ENCODE measurements at places on chromosomes 11 and 22. TPM values are rescaled to one million over a fixed set of nuclear protein-coding genes. Genes with fewer than 3 reads are reported as not detected.

The BIK gene
- 0.28 TPM for polyA plus RNA-seq

DNA sequence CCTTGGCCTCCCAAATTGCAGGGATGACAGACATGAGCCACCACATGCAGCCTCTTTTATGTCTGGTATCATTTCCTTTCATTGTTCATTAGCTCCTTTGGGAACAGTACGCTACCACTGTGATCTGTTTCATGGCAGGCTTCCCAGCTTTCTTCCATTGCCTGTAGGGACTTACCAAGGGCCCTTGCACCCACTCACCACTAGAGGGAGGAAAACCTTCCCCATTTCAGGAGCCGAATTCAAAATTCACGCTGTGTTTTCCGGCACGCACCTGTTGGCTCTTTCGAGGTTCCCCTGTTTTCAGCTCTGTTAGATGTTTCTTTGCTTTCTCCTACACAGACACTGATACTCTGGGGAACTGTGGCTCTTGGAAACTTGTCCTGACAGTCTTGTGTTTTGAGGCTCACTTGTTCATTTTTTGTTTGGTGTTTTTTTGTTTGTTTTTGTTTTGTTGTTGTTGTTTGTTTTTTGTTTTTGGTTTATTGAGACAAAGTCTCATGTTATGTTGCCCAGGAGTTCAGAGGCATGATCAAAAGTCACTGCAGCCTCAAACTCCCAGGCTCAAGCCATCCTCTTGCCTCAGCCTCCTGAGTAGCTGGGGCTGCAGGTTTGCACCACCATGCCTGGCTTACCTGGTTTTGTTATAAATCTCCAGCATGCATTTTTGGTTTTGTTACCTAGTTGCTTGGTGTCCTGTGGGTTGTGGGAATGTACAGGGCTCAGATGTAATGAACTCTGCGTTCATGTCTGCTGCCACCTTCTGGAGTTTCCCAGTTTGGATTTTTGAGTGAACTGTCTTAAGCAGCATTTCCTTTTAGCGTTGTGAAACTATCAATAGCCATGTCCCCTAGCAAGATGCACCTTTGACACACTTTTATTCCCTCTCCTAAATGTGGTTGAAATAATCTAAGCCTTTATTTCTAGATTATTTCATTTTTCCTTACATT lies 2.3 kb downstream of the KRTAP5-11 start:
- peak; percentile 77 for DNase-seq

DNA sequence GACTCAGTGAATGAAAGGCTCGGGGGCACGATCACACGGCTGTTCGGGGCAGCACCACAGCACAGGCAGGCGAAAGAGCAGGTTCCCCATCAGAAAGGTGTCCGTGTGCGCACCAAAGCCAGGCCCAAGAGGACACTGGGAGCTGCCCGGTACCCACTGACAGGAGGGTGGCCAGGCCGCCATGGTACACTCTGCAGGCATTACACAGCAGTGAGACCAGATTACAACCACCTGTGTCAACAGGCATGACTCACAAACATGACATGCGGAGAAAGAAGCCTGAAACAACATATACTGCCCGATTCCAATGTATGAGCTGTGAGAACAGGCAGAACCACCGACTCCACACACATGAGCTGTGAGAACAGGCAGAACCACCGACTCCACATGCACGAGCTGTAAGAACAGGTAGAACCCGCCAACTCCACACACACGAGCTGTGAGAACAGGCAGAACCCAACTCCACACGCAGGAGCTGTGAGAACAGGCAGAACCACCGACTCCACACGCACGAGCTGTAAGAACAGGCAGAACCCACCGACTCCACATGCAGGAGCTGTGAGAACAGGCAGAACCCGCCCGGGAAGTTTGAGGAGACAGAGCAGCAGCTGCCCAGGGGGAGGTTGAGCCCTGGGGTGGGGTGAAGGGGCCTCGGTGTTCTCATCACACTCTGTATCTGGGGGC lies 32.6 kb downstream of the KIAA0930 start:
- no peak for DNase-seq

GRCh38 chr11:116356451-116356850 lies 416.3 kb downstream of the BUD13 start:
- DNase-seq = no peak

DNA sequence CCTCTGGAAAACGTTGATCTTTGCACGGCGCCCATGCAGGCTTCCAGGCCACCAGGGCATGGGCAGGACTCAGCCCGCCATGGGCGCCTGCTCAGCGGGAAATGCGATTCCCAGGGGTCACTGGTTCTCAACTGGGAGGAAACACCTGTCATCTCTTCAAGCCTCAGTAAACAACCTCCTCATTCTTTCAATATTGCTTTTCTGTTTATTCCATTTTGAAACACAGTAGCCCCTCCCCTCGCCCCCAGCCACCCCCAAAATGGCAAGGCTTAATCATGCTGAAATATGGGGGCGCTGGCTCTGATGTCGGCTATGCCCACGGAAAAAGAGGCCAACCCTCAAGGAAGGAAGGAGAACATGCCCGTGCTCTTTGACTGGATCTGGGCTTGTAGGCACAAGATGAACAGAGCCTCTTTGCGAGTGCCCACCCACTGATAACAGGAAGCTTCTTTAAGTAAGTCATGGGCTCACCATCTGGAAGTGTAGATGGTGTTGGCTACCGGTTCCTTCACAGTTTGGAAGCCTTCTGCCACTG lies 594 bp upstream of the POU2AF1 start:
- no peak for DNase-seq

DNA sequence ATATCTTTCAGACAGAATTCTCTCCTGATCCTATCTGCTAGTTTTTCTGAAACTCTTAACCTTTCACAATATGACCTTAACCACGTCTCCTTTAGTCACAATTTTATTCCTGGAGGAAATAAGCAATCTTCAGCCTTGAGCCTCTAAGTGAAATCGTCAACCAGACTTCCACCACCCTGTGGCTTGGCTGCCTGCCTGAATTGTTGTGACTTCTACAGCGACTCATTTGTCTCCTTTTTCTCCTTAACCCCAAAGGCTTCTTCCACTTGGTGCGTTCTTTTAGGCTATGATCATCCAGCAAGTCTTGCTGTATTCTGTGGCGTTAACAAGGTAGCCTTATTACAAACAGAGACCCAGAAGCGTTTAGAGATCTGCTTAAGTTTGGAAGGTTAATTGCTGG lies 535.1 kb upstream of the ARHGAP42 start:
- no peak for DNase-seq

DNA sequence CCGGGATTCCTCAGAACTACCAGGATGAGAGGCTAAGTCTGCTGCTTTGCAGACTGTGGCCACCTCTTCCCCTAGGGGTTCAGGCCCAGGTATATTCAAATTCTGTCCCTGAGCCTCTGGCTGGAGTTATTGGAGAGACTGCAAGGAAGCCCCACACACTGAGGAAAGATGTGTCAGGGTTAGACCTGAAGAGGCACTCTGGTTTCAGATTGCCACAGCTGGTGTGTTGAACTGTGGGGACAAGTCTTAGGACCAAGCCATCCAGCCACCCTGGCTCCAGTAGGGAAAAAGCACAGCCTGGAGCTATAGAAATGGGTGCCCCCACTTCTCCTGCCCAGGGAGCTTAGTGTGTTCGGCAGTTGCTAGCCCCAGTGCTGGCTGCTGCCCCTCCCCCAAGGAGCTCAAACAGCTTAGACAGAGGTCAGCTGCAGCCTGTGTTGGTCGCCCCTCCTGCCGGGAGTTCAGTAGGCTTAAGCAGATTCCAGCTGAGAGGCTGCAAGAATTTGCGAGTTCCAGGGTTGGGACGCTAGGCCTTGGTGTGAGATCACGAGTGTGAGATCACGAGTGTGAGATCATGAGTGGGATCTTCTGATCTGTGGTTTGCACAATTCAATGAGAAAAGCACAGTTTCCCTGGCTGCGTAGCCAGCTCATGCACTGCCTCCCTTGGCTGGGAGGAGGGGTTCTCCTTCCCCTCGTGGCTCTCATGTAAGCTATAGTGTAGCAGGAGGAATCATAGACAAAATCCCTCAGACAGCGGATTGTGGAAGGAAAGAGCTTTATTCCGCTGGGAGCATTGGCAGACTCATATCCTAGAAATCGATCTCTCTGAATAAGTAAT lies 552.1 kb upstream of the CHORDC1 start:
- DNase-seq = no peak

DNA sequence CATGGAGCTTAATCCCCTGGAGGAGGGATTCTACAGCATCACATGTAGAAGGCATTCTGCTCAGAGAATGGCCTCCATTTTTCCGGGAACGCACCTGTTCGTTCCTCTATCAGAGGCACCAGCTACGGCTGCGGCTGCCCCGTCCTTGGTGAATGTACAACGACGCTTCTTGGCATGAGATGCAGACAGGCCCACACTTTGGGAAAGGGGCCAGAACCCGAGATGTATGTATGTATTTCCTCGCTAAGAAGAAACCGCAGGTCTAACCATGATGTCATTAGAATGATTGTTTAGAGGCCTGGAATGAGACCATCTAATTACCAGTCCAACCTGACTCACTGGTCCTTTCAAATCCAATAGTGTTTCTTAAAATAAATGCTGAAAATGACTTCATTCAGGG lies 1293.4 kb downstream of the TBC1D22A start:
- no peak for DNase-seq

GRCh38 chr11:61162092-61162941 lies 1.1 kb upstream of the VPS37C start:
- DNase-seq = no peak

- no peak for DNase-seq
These were observed 5.9 kb downstream of the FAM118B start for GRCh38 chr11:126217491-126217890.

- DNase-seq = no peak
These were observed 84.7 kb downstream of the DGCR2 start for GRCh38 chr22:19037282-19038163.

- DNase-seq = no peak
These were observed 1.8 kb downstream of the SIK3 start for GRCh38 chr11:117096201-117096991.

- DNase-seq = no peak
These were observed 35.6 kb downstream of the LIMK2 start for GRCh38 chr22:31247726-31248125.

GRCh38 chr11:2188745-2189144 lies 17.1 kb upstream of the TH start:
- DNase-seq = no peak

- DNase-seq = no peak
These were observed 69.7 kb upstream of the BMAL1 start for GRCh38 chr11:13207665-13208594.

Measured in heart right ventricle (tissue), 16 donors.